ENCODE measurements at places on chromosomes 5 and 9. TPM values are rescaled to one million over a fixed set of nuclear protein-coding genes. Genes with fewer than 3 reads are reported as not detected.

GRCh38 chr5:124948754-124949275 is 202.4 kb upstream of the ZNF608 start:
- no peak for ATAC-seq

CDC20B gene
- not detected for total RNA-seq

DNA sequence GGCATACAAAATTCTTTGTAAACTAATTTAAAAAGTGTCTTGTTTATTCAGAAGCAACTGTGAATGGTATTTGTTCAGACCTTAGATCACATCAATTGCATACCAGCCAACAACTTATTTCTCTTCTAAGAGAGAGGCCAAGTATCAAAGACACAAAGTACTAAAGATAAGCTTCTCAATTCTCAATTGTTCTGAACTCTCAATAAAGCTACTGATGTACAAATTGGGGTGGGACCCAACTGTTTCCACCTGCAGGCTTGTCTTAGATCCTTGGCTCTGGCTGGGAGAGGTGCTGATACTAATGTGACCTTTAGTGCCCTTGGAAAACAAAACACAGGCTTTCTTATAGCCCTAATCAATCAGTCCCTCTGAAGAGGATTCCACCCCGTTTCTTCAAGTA is 22.1 kb downstream of the XRCC4 start:
- no peak for ATAC-seq

- ATAC-seq = no peak
Measured at GRCh38 chr9:114107286-114108001, 8.4 kb upstream of the KIF12 start.

DNA sequence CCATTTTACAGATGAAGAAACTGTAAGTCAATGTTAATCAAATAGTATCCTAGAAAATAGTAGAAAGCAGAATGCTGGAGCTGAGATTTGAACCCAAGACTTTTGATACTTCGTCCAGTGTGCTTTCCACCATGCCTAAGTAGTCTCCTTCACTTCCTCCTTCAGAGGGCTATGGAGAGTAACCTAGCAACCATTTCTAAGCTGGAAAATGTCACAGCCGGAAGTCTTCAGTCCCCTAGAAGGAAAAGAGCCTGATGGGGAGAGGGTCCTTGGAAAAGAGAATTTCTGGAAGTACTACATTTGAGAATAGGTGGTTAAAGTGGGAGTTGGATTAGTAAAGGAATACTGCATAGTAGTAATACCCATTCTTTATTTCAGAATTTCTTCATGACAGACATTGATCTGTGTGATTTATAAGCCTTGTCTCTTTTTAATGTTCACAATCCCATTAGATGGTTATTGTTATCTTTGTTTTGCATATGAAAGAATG is 32.7 kb downstream of the PCDHAC2 start:
- no peak for ATAC-seq

SH3TC2 gene
- total RNA-seq = 3.4 TPM

RMRP gene
- total RNA-seq = 5,550 TPM

- ATAC-seq = peak; percentile 53
Measured at GRCh38 chr5:133944263-133945185, 23.9 kb downstream of the C5orf15 start.

LCN10 gene
- total RNA-seq = 1.3 TPM

RPP25L gene
- 26.3 TPM for total RNA-seq

DNA sequence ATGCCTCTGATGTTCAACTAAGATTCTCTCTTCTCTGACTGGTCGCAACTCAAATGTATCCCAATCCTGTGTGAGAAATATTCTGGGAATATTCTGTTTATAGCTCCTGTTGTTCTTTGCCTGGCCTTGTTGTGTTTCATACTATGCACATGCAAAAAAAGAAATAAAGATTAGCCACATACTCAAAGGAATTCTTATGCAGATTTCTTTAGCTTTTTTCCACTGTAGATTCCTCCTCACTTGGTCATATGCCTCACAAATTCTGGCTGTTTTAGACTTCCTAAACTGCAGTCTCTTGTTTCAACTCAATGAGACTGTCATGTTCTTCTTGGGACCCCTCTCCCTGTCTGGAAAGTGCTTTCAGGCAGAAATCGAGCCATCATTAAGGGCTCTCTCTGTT is 217.5 kb upstream of the SH3GL2 start:
- no peak for ATAC-seq

SVEP1 gene
- 1.2 TPM for total RNA-seq

GRCh38 chr5:66080664-66081063 is 63.4 kb upstream of the SREK1 start:
- ATAC-seq = no peak

DNA sequence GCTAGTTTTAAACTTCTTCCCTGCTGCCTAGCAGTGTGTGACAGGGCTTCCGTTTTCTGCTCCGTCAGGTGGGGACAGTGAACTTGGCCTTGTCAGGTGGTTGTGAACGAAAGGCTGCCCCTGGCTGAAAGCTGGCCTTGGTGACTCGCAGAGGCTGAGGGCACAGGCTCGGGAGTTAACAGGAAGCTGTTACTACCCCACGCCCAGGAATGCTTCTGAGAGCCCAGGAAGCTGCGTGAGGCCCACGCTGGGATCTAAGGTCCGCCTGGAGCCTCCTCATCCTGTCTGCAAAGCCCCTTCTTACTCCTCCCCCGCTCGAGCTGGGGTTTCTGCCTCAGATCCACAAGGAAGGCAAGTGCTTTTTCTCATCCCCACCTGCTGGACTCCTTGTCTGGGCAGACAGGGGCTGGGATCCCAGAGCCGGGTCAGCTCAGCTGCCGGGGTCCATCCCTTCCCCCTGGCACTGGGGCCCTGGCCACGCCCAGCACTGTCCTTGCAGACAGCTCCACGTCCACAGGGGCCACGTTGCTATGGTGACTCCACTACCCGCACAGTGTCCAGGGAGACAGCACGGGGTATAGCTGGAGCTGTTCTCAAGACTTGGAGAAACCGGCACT is 124.7 kb upstream of the TBC1D2 start:
- ATAC-seq = no peak

- ATAC-seq = no peak
Measured at GRCh38 chr5:132142459-132142858, 68.9 kb downstream of the CSF2 start.

SLC4A9 gene
- total RNA-seq = 0.08 TPM

LIFR gene
- 6.9 TPM for total RNA-seq

MYMK gene
- not detected for total RNA-seq

- ATAC-seq = peak; percentile 88
Measured at GRCh38 chr9:34158362-34158869, 20.4 kb upstream of the UBAP1 start.

TAF1L gene
- total RNA-seq = not detected

CDH18 gene
- total RNA-seq = not detected

DNA sequence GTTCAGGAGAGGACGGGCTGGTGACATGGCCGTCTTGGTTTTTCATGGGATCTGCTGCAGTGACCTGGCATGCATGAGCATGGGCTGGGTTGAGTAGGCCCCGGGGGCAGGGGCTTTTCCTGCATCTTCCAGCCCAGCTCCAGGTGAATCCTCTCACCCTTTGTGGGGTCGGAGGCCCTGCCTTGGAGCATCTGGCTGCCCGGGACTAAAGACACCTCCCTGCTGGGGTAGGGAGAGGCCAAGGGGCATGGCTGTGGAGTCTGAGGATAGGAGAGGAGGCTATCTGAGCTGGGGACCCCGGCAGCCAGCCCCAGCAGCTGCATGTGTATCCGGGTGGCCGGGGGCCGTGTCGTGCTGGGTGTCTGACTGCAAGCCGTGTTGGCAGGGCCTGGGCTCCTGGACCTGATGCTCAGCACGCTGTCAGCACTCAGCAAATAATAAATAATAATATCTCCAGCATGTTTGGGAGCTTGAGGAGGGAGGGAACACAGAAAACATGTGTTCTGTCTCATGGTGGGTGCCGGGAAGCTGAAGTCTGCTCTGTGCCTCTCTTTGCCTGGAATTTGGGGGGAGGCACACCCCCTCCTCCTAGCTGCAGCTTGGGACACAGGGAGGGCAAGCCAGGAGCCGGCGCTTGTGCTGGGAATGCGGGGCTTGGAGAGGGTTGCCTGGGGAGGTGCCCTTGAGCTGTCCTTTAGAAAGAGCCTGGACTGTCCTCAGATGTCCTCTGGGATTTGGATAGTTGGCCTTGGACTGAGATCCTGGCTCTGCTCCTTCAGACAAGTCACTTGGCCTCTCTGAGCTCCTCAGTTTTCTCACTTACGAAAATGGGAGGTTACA is 28.4 kb upstream of the PITX1 start:
- ATAC-seq = no peak

- ATAC-seq = no peak
Measured at GRCh38 chr5:55856516-55857246, 5.5 kb downstream of the IL31RA start.

SLIT3 gene
- 3.5 TPM for total RNA-seq

GRCh38 chr9:36154331-36154952 is 14.7 kb upstream of the CCIN start:
- no peak for ATAC-seq

DNA sequence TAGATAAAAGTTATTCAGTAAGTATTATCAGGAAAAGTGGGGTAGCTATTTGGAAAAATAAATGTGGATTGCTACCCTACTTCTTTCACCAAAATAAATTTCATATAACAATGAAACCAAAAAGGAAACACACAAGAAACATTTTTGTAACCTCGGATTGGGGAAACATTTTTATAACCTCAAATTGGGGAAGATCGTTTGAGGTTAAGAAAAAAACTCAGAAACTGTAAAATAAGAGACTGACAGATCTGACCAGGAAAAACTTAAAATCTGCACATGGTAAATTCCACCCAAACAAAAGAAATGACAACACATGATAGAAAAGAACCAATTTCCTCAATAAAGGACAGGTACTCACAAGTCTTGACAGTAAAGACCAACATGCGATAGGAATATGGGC is 13.5 kb downstream of the EFCAB9 start:
- no peak for ATAC-seq

GRCh38 chr9:12972608-12973589 is 198.1 kb downstream of the LURAP1L start:
- ATAC-seq = no peak

GRCh38 chr9:119839888-119840287 is 470.7 kb upstream of the BRINP1 start:
- ATAC-seq = no peak

RNF145 gene
- 111 TPM for total RNA-seq

- ATAC-seq = no peak
Measured at GRCh38 chr5:160173-160510, 31.2 kb upstream of the LRRC14B start.

- no peak for ATAC-seq
Measured at GRCh38 chr5:67817652-67818051, 397.9 kb upstream of the PIK3R1 start.

FANCG gene
- 22.0 TPM for total RNA-seq

ZNF474 gene
- total RNA-seq = not detected

DNA sequence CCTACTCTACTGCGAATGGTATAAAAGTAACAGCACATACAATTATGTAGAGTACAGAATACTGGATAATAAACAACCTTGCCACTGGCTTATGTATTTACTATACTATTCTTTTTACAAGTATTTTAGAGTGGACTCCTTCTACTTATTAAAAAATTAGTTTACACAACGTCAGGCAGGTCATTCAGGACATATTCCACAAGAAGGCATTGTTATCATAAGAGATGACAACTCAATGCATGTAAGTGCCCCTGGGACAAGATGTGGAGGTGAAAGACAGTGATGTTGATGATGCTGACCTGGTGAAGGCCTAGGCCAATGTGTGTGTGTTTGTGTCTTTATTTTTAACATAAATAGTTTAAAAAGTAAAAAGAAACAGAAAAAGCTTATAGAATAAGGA is 421.7 kb downstream of the CDH12 start:
- no peak for ATAC-seq

DNA sequence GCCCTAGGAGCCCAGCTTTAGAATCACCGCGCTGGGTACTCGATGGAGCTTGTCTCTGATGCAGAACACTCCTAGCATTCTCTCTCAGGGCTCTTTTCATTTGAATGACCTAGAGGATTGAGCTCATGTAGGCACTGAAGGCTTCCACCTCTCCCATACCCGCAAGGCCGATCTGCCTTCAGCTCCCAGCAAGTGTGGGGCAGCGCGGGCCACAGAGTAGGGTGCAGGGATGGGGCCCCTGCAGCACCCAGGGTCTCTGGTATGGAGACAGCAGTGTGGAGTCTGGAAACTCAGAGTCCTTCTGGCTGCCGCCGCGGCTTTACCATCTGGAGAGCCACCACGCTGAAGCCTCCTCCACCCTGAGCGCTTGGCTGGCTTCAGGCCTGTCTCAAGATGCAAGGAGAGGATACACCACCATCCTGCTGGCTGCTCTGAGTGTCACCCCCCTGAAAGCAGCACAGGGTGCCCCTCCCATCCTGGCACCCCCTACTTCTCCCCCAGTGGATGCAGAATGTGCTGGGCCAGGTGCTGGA is 12.9 kb downstream of the STKLD1 start:
- no peak for ATAC-seq

GRCh38 chr9:33289496-33289895 is 820 bp upstream of the NFX1 start:
- ATAC-seq = no peak

- ATAC-seq = peak; percentile 48
Measured at GRCh38 chr5:146877783-146878475, 628 bp downstream of the PPP2R2B start.

PCDHGB4 gene
- 2.8 TPM for total RNA-seq

Data from esophagus mucosa (tissue), 1 donor.